ENCODE measurements at places on chromosomes 1 and 21. TPM values are rescaled to one million over a fixed set of nuclear protein-coding genes. Genes with fewer than 3 reads are reported as not detected.

DNA sequence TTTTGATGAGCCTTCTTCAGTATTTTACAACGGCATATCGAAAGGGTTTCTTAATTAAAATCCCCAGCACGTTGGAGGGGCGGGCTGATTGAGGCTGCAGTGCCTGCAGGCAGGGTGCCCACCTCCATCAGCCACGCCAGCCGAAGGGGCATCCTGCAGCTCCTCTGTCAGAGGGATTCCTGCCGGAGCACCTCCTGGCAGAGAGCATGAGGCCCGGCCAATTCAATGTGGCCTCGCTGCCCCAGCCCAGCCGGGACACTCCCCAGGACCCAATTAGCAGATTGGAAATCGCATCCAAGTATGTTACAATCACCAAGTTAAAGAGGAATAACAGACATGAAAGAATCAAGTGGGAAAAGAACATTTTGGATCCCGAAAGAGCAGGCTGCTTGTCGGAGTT is 216.6 kb downstream of the ST6GALNAC3 start:
- H3K4me3 ChIP-seq = no peak overlapping the region
- no peaks in the 10 kb centered on the region for H3K36me3 ChIP-seq
- H3K4me1 ChIP-seq = peaks cover 55% of the 10 kb centered on the region
- no peak overlapping the region for H3K27ac ChIP-seq
- no peak for DNase-seq

DNA sequence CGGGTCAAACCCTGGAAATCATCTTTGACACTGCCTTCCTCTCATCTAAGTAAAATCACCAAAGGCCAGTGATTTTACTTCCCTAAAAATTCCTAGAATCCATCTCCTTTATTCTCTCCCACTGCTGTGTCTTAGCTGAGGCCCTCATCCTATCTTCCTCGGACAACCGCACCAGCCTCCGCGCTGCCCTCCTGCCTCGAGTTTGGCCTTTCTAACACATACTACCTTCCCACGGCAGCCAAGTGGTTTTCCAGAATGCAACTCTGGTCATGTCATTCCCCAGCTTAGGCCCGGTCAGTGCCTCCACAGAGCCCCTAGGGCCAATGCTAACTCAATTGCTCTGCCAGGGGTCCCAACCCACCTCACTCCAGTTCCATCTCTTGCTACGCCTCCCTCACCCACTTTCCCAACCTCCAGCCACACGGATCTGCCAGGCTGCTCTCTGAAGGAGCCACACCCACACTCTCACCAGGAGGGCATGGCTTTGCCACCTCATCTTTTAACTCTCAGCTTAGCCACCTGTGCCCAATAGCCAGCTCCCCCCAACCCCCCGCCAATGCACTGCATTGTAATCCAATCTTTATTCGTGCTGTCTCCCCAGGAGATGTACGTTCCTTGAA is 6.8 kb downstream of the TMEM9 start:
- H3K4me3 ChIP-seq = no peak overlapping the region
- H3K36me3 ChIP-seq = peaks cover 4% of the 10 kb centered on the region
- H3K27me3 ChIP-seq = no peaks in the 10 kb centered on the region
- no peak overlapping the region for H3K27ac ChIP-seq
- DNase-seq = no peak
- H3K4me1 ChIP-seq = peaks cover 2% of the 10 kb centered on the region

DNA sequence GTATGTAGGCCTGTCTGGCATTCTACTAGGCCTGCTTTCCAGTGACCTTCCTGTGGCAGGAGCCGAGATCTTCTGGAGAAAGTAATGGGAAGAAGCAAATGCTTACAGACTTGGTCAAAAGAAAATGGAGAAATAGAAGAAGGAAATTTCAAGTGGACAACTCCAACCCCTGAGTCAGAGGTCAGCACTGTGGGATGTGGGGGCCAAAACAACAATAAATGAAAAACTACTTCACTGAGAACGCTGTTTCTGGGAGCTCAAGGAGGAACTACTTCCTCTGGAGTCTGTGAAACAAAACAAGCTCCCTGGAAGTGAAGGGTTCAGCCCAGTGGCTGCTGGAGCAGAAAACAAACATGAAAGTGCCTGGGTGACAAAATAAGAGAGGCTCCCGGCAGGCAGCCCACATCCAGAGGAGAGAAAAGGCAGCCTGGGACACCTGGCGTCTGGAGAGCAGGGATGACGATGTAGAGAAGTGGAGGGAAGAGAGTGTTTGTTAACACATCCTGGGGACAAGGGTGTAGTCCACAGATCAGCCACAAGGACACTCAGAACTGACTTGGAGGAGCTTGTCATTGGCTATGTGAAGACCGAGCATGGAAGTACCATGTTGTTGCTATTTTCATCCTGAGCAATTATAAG is 355.2 kb downstream of the SMYD3 start:
- peak overlapping the region; percentile 13 for H3K27ac ChIP-seq
- no peaks in the 10 kb centered on the region for H3K27me3 ChIP-seq
- H3K36me3 ChIP-seq = peaks cover 8% of the 10 kb centered on the region
- H3K4me3 ChIP-seq = no peak overlapping the region
- no peak for DNase-seq

DNA sequence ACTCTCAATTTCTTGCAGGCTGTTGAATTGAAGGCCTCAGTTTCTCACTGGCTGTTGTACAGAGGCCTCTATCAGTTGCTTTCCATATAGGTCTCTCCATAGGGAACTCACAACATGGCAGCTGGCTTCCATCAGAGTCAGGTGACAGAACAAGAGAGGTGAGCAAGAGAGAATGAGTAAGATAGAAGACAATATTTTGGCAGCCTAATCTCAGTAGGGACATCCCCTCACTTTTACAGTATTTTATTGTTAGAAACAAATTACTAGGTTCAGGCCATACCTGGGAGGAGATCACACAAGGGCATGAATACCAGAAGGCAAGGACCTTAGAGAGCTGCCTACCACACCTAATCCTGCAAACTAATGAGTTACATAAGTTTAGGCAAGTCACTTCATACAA is 162.8 kb downstream of the ATP6V1G3 start:
- no peak for DNase-seq
- H3K27ac ChIP-seq = no peak overlapping the region
- no peak overlapping the region for H3K4me3 ChIP-seq

GRCh38 chr1:207405814-207406213 is 48.3 kb upstream of the CR2 start:
- no peak overlapping the region for H3K27ac ChIP-seq
- no peaks in the 10 kb centered on the region for H3K36me3 ChIP-seq
- H3K4me1 ChIP-seq = no peaks in the 10 kb centered on the region

GRCh38 chr1:111366256-111366655 is 61.3 kb downstream of the OVGP1 start:
- H3K4me3 ChIP-seq = no peak overlapping the region
- no peaks in the 10 kb centered on the region for H3K36me3 ChIP-seq
- DNase-seq = no peak

DNA sequence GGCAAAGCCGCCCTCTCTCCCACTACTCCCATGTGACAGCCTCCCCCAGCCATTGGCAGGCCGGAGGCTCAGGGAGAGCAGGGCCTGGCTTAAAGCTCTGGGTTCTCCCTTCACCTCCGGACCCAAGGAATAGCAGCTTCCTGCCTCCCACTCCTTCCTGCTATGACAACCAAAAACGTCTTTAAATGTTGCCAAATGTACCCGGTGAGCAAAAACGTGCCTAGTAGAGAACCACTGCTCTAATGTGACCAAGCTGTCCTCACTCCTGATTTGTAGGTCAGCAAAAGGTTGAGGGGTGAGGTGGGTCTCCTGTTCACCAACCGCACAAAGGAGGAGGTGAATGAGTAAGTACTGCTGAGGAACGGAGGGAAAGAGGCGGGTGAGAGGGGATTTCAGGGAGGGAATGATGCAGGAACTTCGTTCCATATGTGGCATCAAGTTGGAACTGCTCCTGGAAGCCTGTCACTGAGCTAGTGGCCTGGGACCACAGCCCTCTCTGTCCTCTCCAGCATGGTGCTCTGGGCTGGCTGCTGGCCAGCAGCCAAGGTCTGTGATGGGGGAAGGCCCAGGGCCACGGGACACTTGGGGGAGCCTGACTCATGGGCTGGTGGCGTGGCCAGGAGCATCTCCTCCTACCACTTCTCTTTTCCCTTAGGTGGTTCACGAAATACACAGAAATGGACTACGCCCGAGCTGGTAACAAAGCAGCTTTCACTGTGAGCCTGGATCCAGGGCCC is 5.7 kb downstream of the MRTO4 start:
- H3K4me1 ChIP-seq = peaks cover 13% of the 10 kb centered on the region
- peaks cover 10% of the 10 kb centered on the region for H3K36me3 ChIP-seq
- no peak for DNase-seq
- no peaks in the 10 kb centered on the region for H3K27me3 ChIP-seq
- H3K4me3 ChIP-seq = peak overlapping the region; percentile 47

- no peaks in the 10 kb centered on the region for H3K27me3 ChIP-seq
- no peak overlapping the region for H3K27ac ChIP-seq
- H3K4me3 ChIP-seq = no peak overlapping the region
- peaks cover 8% of the 10 kb centered on the region for H3K4me1 ChIP-seq
- no peaks in the 10 kb centered on the region for H3K36me3 ChIP-seq
These were observed 366.9 kb downstream of the TGFB2 start for GRCh38 chr1:218711884-218712674.

DNA sequence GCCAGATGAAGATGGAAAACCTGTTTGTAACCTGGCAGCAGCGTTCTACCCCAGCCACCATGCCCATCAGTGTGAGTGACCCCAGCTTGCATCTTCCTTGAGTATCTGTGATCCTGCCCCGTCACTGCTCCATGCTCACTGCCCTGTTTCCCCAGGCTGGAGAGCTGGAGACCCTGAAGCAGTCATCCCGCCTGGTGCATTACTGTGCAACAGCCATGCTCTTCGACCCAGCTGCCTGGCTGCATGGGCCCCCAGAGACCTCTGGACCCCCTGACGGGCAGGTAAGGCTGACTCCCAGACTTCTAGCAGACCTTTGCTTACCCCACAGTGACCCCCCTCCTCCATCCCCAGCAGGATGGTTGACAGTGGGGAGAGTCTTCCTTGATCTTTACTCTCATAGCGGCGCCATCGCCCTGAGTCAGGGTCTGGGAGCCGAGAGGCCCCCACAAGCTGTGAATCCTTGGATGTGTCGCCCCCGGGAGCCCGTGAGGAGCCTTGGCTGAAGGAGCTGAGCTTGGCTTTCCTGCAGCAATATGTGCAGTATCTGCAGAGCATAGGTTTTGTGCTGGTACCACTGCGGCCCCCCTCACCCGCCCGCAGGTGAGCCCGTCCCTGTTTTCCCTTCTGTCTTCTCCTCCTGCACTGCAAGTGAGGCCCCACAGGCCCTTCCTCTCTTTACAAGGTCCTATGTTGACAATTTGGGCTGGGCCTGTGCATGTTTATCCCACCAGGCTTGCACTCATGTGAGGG is 10.4 kb downstream of the HYI start:
- H3K27ac ChIP-seq = no peak overlapping the region
- peaks cover 13% of the 10 kb centered on the region for H3K36me3 ChIP-seq
- DNase-seq = no peak
- no peaks in the 10 kb centered on the region for H3K4me1 ChIP-seq

DNA sequence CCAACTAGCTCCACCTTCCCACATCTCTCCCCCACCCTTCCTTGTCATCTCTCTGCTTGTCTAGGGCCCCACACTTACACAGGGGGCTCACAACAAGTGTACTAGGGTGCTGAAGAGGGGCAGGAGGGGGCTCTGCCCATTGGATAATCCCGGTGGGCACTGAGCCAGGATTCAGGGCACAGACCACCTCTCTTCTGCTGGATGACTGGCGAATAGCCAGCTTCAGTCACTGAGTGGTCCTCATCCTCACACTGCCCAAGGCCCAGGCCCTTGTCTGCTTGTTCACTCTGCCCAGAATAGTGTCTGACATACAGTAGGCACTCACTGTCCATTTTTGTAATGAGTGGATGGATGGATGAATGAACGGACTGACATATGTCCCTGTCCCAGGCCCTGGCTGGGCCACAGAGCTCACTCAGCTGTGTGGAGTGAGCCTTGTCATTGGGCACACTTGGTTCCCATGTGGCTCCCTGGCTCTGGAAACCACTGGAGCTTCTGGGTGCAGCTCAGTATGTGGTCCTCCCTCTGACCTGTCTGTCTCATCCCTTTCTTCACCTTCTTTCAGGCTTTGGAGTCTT is 36.6 kb downstream of the FOXO6 start:
- peaks cover 42% of the 10 kb centered on the region for H3K4me1 ChIP-seq
- H3K4me3 ChIP-seq = no peak overlapping the region
- no peak for DNase-seq
- H3K36me3 ChIP-seq = peaks cover 2% of the 10 kb centered on the region
- no peak overlapping the region for H3K27ac ChIP-seq

GRCh38 chr1:108750476-108751181 is 4.2 kb downstream of the STXBP3 start:
- no peaks in the 10 kb centered on the region for H3K27me3 ChIP-seq
- H3K4me1 ChIP-seq = peaks cover 17% of the 10 kb centered on the region
- H3K4me3 ChIP-seq = peak overlapping the region; percentile 60
- no peak for DNase-seq
- no peak overlapping the region for H3K27ac ChIP-seq

DNA sequence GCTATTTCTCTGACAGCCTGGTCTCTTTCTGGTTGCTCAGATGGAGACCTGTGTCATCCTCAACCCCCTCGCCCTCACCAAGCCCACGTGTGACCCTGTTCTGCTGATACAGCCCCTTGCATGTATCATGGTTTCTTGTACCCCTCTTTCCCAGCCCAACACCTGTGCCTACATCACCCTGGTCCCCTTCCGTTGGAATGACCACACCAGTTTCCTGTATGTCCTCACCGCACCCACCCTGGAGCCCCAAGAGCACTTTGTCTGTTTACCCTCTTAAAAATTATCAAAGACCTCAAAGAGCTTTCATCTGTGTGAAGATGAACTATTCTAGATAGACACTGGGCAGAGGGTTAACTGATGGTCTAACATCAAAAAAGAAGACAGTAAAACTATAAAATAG is 179.5 kb downstream of the GALNT2 start:
- H3K4me1 ChIP-seq = peaks cover 32% of the 10 kb centered on the region
- no peak overlapping the region for H3K4me3 ChIP-seq
- H3K36me3 ChIP-seq = peaks cover 21% of the 10 kb centered on the region
- no peak for DNase-seq
- H3K27me3 ChIP-seq = no peaks in the 10 kb centered on the region

DNA sequence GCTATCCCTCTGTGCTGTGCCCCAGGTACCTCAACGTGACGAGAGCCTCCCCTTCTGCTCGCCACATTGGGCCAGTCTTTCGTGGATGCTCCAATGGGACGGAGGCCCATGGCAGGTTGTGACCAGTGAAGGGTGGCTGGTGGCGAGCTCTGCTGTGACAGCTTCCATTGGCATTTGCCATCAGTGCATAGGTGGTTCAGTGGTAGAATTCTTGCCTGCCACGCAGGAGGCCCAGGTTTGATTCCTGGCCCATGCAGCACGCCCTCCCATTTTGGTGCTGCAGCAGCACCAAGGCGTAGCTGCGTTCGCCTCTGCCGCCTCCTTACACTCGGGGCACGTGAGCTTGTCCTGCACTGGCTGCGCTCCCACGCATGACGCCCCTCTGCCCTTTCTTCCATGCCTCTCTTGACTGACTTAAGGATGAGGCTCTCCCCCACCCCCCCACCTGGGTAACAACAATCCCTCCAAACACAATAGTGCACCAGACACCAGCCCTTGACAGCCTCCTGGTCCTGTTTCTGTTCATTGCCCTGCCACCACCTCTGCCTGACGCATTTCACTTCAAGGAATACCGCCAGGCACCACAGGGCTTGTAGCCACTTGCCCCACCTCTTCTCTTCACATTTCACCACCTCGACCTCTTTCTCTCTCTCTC is 24.7 kb upstream of the FCGR2A start:
- H3K27me3 ChIP-seq = peaks cover 36% of the 10 kb centered on the region
- H3K27ac ChIP-seq = no peak overlapping the region
- no peak for DNase-seq

CELA3B gene
- total RNA-seq = not detected

GBP1 gene
- not detected for total RNA-seq

PDC gene
- not detected for total RNA-seq

GRHL3 gene
- total RNA-seq = 0.12 TPM

DCAF6 gene
- total RNA-seq = 15.9 TPM
